Activated CD8-positive, alpha-beta memory T cell treated with anti-CD3 and anti-CD28 coated beads for 4 hours (primary cell): ENCODE measurements at places on chromosomes 6 and 20.
A peak's percentile ranks its signal among the peaks of the same experiment; 100 is the strongest.

GRCh38 chr6:116467096-116467495 is 5.9 kb downstream of the CALHM6 start:
- no peak for DNase-seq

DNA sequence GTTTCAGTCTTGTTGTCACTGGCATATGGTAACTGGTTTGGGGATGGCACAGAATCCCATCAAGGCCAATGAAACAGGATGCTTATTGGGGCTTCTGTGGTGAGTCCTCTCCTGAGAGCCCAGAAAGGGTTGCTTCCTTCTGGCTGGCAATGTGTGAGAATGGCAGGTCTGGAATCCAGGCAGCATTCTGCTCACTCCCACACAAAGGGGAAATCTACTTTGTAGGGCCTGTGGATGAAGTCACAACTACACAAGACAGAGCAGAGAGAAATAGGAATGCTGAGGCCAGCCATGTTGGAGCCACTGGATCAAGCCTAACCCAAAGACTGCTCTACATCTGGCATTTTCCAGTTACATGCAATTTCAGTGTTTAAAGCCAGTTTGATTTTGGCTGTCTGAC is 15.7 kb downstream of the PLAGL2 start:
- DNase-seq = no peak

DNA sequence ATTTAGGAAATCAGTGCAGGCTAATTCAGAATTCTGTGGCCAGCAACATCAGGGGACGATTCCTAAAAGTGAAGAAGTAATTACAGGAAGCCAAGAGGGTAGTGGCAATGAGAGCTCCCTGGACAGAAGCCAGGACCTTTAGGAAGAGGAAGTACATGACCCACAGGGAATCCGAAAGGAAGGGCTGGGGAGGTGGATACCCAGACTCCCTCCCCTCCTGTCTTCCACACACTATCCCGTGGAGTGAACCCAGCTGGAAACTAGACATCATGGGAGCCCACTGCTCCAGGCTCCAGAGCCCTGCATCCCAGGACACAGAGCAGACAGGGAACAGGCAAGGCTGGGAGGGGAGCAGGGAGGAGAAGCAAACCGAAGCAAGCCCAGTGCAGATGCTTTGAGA is 83.0 kb downstream of the SNX5 start:
- no peak for DNase-seq

- DNase-seq = no peak
Observed at GRCh38 chr20:36493051-36493800, 48.1 kb upstream of the MYL9 start.

DNA sequence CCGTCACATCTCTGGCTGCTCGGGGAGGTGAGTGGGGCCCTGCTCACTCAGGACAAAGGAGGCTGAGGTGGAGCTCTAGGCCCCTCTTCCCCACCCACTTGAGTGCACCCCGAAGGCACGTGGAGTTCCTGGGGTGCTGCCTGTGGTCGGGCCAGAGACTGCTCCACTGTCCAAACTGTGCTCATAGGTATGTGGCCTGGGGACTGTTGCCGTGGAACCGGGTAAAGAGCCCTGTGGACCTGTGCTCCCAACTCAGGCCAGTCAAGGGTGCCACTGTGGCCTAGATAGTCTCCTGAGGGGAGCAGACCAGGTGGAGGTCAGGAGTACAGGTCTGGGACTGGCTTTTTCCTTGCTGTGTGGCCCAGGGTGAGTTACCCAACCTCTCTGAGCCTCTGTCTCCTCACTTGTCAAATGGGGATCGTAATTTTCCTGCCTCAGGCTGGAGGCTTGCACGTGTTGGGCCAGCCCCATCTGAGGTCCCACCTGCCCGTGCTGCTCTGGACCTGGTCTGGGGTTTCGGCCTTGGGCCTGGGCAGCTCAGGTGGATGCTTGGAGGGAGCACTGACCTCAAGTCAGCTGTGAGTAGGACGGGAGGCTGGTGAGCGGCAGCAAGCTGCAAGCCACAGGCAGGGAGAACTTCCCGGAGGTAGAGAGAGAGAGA is 12.4 kb upstream of the NPBWR2 start:
- DNase-seq = no peak

DNA sequence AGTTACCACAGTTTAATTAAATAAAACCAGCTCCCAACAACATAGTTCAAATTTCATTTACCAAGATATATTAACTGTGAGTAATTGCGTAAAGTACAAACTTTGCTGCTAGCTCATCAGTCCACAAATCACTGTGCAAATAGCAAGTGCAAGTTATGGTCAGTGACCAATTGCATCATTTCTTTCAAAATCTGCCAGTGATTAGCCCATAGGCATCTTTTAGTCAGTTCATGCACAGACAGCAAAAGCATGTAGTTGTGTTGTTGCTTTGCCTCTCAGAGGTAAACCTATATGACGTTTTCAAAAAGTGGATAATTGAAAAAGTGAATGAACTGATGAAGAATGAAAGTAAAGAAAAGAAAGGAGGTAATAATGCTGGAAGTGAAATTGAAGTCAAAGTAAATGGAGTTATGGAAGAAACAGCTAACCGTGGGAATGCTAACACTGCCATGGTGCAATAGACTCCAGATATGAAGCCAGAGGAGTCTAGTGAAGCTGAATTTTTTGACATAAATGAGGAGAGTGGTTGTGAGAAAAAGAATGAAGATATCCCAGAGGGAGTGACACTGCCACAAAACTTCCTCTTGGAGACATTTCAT is 36.5 kb downstream of the ENPP1 start:
- no peak for DNase-seq

DNA sequence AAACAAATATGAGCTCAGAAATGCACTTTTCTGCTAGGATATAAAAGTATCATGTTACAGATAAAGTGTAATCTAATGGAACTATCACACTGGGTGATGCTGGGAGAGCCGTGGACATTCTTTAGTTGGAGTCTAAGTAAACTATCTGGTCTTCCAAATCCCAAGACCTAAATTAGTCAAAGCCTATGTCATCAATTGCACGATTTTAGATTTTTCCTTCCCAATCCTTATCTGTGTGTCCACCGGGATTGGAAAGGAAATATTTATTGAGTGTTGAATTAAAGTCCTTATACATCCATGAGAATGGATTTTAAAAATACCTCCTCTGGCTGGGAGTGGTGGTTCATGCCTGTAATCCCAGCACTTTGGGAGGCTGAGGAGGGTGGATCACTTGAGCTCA is 19.6 kb upstream of the MRAP2 start:
- DNase-seq = no peak

GRCh38 chr6:13336553-13336952 is 8.2 kb upstream of the TBC1D7 start:
- peak; percentile 51 for DNase-seq

GRCh38 chr6:15510536-15511247 is 152.1 kb downstream of the DTNBP1 start:
- DNase-seq = no peak

DNA sequence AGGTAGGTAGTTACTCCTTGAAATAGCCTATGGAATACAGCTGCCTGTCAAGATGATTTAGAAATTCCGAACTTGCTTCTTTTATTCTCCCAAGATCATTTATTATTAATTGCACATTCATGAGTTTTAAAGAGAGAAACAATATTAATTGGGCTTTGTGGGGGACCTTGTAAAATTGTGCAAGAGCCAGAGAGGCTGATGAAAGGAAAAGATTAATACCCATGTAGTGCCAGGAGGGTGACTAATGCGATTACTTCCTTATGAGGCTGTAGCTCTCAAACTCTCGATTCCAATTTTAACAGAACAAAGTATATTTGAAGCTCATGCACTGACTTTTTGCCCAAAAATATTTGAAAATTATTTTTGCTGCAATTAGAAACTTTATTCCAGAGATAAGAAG is 423.8 kb upstream of the ID4 start:
- DNase-seq = no peak

DNA sequence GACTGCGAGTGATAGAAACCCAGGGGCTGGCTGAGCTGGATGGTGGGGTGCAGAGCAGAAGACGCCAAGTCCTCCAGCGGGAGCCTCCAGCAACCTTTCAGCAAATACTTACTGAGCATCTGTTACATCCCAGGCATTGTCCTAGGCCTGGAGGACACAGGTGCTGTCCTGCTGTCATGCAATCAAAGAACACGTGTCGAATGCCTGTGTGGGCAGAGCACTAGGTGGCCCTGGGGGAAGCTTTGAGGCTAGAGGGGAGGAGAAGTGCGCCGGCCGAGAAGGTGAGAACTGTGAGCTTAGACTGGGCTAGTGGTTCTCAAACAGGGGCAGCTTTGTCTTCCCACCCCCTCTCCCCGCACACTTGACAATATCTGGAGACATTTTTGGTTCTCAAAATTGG is 233.6 kb downstream of the BMP7 start:
- no peak for DNase-seq

- DNase-seq = no peak
Observed at GRCh38 chr6:114432400-114432799, 89.6 kb upstream of the HS3ST5 start.

DNA sequence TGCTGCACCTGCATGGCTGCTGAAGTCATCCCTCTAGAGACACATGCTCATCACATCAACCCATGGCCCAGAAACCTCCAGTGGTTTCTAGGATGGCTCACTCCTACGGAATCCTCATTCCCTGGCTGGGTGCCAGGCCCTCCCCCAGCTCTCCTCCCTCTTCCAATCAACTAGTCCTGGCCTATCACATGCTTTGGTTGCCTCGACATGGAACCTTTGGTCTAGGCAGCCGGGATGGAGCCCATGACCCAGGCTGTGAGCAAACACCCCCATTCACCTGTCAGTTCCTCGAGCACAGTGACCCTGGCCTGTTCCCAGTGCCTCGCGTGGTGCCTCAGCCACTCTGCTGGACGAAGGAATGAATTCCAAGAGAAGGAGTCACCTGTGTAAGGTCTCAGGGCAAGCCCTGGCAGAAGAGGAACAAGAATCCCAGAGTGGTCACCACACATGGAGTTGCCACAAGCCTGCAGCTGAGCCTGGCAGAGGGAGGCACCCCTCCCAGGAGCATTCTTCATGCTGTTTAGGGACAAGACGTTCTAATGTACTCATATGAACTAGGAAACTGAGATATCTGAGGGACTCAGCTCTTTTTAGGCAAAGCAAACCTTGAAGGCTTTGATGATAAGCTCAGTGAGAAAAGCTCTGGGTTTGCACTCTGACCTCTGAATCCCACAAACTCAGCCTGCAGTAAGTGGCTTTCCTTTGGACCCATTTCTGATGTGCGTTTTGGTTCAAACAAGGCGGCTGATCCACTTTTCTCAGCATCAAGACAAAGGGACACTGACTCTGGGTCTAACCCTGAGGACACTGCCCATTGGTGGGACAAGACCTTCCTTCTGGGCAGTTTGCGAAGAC is 40.2 kb downstream of the PPP1R3G start:
- no peak for DNase-seq

DNA sequence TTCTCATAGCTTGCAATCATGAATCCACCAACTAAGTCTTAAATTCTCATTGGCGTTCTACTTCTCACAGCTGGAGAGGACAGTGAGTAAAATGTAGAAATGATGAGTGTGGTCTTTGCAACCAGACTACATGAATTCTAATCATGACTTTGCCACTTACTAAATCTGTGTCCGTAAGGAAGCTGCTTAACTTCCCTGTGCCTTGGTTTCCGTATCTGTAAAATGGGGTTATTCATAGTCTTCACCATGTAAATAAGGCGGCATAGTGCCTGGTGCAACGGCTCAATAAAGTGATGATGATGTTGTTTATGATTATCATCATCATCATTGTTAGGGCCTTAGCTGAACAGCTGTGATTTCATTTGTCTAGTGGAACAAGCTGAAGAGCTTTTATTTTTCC is 12.6 kb downstream of the CFAP206 start:
- DNase-seq = no peak

GRCh38 chr6:109955491-109955890 is 22.6 kb upstream of the GPR6 start:
- DNase-seq = no peak

GRCh38 chr6:75326557-75327258 is 42.1 kb upstream of the TMEM30A start:
- DNase-seq = no peak

DNA sequence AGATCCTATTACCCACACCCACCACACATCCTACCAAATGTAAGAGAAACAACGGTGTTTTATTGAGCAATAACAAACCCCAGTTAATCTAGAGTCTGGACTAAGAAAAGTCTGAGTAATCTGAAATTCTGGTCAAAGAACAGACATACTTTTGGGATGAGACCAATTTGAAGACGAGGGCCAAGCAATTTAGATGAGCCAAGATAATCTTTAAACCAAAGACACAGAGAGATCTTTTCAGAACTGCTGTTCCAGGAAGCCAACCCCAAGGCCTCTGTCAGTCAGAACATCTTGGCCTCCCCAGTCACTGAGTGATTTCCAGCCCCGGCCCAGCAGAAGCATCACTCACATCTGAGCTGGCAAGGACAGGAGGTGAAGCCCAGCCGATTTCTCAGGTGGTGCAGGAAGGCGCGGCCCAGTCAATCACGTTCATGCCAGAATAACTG is 118.5 kb upstream of the SYNDIG1 start:
- no peak for DNase-seq

- DNase-seq = no peak
Observed at GRCh38 chr6:132490478-132491204, 22.3 kb downstream of the STX7 start.

DNA sequence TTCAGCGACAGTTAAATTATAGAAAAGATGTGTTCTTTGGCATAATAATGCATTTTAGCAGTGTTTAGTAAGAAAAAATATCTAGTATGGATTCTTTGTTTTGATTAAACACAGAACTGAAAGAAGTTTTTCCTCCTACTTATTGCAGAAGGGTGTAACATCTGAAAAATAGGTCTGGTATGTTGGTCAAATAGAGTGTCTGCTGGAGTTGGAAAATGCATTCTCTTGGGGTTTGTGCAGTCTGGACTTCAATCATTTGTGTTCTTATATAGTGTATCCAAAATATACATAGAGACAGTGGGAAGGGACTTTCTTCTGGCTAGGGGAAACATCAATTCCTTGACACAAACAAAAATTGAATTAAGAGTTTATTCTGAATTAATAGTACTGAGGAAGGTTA is 132.4 kb upstream of the MAN1A1 start:
- no peak for DNase-seq

DNA sequence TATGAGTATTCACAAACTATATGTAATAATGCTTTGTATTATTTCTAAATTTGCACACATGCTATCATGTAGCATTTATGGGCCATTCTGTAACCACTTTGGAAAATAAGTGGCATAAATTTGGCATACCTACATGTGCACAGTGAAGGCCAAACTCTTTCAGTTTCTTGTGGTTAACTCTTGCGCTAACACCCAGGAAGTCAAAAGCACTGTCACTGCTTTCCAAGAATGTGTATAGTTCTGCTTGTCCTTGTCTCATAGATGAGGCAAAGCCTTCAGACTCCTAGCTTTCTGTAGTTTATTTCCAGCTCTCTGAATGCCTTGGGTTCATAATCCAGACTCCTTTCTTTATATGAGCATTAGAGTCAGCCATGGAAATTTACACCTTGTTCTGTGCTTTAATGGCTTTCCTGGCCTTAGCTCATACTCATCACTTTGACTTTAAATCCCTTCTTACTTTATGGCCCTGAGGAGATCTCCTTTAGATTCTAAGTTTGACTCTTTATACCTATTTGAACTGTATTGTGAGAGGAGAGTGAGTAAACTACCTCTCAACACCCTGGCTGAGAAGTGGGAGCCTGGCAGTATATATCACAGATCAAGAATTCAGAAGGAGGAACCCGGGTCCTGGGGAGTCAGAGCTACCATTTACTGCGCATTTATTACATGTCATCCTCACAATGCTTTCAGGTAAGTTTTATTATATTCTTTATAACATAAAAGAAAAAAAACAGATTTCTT is 949 bp upstream of the SLC17A3 start:
- DNase-seq = no peak

- no peak for DNase-seq
Observed at GRCh38 chr6:129498950-129499842, 210.8 kb downstream of the ARHGAP18 start.
